ENCODE measurements at places on chromosomes 6 and 20. TPM values are rescaled to one million over a fixed set of nuclear protein-coding genes. Genes with fewer than 3 reads are reported as not detected.

The COL19A1 gene
- total RNA-seq: 0.03 TPM

The LTB gene
- 1,194 TPM for total RNA-seq

The SEL1L2 gene
- total RNA-seq: not detected

The ANKEF1 gene
- total RNA-seq: 5.4 TPM

The EPB41L1 gene
- 0.20 TPM for total RNA-seq

The B3GALT4 gene
- 25.2 TPM for total RNA-seq

The COX4I2 gene
- not detected for total RNA-seq

The SAPCD1 gene
- total RNA-seq: 10.7 TPM

The CD24 gene
- not detected for total RNA-seq

The SAMD5 gene
- not detected for total RNA-seq

The CAPN11 gene
- total RNA-seq: not detected

The CAP2 gene
- total RNA-seq: not detected

The CST5 gene
- total RNA-seq: not detected

The SRMS gene
- total RNA-seq: not detected

The GMPR gene
- total RNA-seq: 3.4 TPM

The DEF6 gene
- total RNA-seq: 215 TPM

- DNase-seq: no peak
These were observed 41.5 kb downstream of the YTHDF1 start for GRCh38 chr20:63174309-63175037.

GRCh38 chr6:36873612-36874442, 776 bp downstream of the PPIL1 start:
- DNase-seq: no peak

DNA sequence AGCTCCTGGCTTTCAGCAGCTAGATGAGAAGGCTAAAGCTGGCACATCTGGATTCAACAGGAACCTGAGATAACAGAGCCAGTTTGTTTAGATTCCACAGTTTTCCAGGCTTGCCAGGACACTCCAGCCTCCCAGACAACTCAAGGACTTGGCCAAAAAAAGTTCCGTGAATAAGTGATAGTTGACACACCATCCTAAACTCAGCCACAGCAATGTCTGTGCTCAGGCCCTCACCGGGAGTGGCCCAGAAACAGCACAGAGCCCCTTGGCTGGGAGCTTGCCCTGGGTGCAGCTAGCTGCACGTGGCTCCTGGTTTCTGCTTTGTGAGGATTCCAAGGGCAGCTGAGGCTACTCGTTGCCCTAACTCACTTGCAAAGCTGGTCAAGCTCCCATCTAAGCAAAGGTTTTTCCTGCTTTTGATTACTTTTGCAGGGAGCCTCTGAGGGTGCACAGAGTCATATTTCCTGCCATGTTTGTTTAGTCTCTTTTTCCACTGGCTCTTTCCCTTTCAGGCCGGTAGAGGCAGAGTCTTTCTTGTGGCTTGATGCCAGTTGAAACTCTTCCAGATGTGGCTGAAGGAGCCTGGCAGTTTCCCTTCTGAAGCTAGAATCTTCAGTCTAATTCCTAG, 118.3 kb upstream of the ECI2 start:
- DNase-seq: no peak

- peak; percentile 4 for DNase-seq
These were observed 248.0 kb downstream of the TTLL2 start for GRCh38 chr6:167572841-167573271.

- DNase-seq: peak; percentile 36
These were observed 112.5 kb downstream of the SNX5 start for GRCh38 chr20:17856024-17856564.

- DNase-seq: no peak
These were observed 68.0 kb downstream of the AIG1 start for GRCh38 chr6:143128681-143129015.

- DNase-seq: no peak
These were observed 245.3 kb downstream of the FARS2 start for GRCh38 chr6:5506597-5506996.

GRCh38 chr6:116313101-116313776, 33.5 kb upstream of the TSPYL1 start:
- DNase-seq: no peak

DNA sequence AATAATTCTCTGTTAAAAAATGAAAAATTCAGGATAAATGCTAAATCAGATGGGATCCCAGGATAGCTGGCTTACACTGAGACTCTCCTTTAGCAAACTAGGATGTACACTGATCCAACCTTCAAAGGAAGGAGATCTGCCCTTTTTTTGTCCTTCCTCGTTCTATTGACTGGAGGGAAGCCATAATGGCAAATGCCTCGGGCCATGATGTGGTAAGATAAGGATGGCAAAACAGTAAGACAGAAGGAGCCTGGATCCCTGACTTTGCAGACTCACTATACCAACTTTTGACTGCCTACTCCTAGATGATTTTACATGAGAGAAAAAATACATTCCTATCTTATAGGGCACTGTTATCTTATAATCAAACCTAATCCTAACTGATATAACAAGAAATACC, 156.9 kb upstream of the BEND3 start:
- DNase-seq: no peak

DNA sequence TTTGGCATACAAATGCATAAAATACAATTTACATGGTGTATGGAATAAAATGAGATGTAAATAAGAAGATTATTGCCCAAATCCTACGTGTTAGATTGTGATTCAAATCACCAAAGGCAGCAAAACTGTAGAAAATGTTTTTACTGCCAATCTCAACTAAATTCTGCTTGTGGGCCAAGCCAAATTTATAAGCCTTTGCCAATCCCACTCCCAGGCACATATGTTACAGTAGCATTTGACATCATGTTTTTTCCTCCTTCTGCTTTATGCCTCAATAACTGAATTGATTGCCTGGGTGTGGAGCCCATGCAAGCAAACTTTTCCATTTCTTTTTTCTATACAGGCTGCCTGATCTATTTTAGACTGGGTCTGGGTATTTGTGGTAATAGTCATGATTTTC, 36.3 kb upstream of the LRRC1 start:
- no peak for DNase-seq

GRCh38 chr20:57652606-57653545, 32.6 kb upstream of the ZBP1 start:
- peak; percentile 15 for DNase-seq

DNA sequence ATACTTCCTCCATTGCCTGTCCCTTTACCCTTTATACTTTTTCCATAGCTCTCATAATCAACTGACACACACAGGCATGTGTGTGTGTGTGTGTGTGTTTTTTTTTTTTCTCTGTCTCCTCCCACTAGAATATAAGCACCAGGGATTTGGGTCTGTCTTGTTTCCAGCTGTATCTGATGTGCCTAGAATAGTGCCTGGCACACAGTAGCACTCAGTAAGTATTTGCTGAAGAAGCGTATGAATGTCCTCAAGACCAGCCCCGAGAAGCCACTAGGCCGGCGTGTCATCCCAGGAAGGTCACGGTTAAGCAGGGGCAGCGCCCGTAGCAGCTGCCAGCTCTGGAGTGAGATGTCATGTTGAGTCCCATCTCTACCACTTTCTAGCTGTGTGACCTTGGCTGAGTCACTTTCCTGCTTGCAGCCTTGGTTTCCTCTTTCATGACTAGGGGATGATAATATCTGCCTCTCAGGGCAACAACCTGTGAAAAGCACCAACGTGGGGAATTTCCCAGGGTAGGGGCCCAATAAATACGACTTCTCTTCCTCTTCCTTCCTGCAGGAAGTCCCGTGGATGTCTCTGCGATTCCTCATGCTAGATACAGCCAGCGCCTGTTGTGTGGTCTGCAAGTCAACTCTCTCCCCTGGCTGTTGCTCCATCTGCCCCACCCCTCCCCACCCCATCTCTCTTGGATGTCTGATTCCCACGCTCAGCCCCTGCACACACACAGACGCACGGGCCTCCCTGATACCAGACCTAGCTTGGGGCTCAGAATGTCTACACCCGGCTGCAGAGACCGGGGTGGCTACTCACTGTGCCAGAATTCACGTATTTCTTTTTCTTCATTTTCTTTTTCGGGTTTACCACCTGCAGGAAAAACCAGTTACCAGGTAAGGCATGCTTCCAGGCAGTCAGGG, 58.1 kb downstream of the RAB44 start:
- DNase-seq: peak; percentile 82

- no peak for DNase-seq
These were observed 21.2 kb upstream of the SLC22A2 start for GRCh38 chr6:160279850-160280249.

DNA sequence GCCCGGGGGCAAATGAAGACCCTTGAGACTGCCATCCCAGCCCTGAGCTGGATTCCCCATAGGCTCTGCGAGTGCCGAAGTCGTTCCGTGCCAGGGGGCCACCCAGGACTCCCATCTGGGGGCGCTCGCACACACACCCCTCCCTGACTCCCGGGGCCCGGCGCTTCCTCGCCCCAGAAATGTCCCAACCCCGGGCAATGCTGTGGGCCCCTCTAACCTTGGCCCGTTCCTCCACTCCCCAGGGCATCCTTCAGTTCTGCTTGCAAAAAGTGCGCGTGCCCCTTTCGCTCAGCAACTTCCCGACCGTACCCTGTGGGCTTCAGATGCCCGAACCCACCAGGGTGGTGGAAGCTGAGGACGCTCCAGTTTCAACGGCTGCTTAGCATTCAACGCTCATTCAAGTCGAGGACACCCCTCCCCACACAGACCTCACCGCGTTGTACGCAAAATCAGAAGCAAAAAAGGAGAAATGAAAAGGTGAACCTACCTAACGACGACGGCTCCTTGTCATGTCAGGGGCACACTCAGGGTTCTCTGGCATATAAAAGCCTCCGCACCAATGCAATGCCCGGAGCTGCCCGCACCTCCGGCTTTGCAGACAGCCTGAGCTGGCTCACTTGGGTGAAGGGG, 25.3 kb downstream of the RIPOR2 start:
- peak; percentile 28 for DNase-seq

GRCh38 chr6:44503471-44503870, 116.0 kb downstream of the CDC5L start:
- DNase-seq: no peak

DNA sequence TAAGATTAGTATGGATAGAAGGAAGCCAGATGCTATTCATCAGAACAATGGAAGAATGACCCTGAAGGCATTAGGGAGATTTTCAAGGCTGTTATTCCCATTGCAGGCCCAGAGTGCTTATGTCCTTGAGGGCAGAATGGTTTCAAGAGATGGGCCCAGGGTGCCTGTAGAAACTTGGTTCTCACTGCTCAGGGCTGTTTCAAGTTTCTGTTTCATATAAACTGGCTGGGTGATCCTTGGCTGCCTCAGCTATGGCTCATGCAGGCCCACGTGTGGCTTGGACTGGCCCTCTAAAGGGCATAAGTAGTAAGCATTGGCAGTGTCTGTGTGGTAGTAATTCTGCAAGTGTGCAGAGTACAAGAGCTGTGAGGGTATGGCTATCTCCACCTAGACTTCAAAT, 540.9 kb upstream of the MAN1A1 start:
- no peak for DNase-seq

GRCh38 chr6:93604951-93605350, 185.6 kb upstream of the EPHA7 start:
- DNase-seq: no peak

- DNase-seq: no peak
These were observed 111.6 kb downstream of the ERMARD start for GRCh38 chr6:169862892-169863525.

- no peak for DNase-seq
These were observed 119.2 kb downstream of the HIVEP2 start for GRCh38 chr6:142825760-142826159.

DNA sequence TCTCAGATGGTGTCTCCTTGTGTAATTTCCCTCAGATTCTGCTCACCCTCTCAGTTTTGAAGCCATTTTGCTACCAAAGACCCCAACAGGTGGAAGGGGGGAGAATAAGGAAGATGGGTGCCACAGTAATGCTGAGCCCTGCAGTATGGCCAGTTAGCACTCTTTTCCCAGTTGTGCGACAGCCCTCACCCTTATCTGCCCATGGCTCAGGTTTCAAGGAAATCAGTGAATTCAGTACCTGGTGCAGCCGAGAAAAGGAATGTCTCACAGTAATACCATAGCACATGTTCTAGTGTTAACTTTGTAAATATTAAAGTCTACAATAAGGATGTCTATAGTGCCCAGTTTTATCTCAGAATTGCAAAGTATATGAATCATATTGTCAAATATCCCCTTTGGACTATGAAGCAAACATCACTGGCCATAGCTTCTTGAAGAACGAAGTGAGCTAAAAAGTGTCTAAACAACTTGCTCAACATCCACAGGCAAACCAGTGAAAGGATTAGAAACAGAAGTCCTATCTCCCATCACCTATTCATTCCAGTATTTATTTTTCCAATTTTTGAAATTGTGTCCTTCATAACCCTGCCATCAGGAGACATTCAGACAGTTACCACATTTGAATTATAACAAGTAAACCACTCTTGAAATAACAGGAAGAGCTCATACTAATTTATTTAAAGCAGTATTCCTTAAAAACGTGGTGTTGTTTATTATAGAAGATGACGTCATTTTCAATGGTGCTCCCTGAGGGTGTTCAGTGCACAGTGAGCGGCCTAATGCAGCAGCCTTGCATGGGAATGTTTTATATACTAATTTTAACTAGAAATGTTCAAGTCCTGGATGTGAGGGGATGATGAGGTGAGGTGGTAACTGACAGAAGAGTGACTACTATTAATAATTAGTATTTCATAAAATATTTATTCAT, 366.2 kb downstream of the TFAP2A start:
- no peak for DNase-seq

DNA sequence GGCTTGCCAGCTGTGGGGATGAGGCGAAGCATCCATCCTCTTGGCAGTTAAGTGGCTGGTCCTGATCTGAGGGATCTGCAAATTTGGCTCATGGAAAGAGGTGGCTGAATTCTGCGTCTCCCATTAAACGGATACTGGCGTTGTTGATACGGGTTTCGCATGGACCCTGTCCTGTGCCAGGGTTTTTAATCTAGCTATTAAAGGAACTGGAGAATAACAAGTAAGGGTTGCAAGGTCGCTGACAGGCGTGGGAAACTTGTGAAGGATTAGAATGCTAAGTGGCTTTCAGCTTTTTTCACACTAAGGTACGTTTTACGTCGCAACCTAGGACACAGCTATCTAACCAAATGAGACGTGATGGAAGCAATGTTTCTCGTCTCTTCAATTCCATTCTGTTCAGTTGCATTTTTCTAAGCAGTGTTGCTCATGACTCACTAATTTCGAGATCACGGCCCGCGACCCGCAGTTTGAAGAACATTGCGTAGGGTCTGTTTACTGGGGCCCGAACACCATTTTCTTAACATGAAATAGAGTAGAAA, 852 bp downstream of the GMNN start:
- peak; percentile 40 for DNase-seq

Data from activated CD4-positive, alpha-beta memory T cell treated with anti-CD3 and anti-CD28 coated beads, Interleukin-2, amount 10 ng/mL, durations not matched to agents 7 days and 5 days (primary cell).